ENCODE measurements at places on chromosomes 16 and 17.

- no peak for DNase-seq
These were observed 7.0 kb upstream of the SPATA2L start for GRCh38 chr16:89708481-89708931.

GRCh38 chr17:77433385-77434135, 292.8 kb downstream of the SEC14L1 start:
- no peak for DNase-seq

GRCh38 chr16:50038756-50039529, 13.9 kb downstream of the CNEP1R1 start:
- DNase-seq: no peak

DNA sequence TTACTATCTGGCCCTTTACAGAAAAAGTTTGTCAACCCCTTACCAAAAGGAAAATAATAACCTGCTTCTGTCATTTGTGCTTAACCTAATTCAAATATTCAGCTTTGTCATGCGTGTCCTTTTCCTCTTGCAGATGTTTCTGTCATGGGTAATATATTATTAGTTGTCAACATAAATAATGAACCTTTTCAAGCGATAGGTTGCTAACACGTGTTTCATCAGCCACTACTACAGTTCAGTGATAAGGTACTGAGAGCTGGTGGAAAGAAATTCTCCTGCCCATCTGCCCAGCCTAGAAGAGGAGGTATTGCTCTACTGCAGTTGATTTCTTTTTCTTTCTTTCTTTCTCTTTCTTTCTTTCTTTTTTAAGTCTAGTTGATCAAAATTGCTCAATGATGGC, 12.0 kb upstream of the SRSF1 start:
- no peak for DNase-seq

GRCh38 chr17:8728251-8728938, 16.2 kb downstream of the CCDC42 start:
- DNase-seq: no peak

- no peak for DNase-seq
These were observed 14.3 kb downstream of the PIK3R5 start for GRCh38 chr17:8951206-8951605.

- DNase-seq: no peak
These were observed 4.1 kb downstream of the CCL2 start for GRCh38 chr17:34259146-34259545.

GRCh38 chr16:65476448-65476955, 354.6 kb upstream of the CDH11 start:
- DNase-seq: no peak

DNA sequence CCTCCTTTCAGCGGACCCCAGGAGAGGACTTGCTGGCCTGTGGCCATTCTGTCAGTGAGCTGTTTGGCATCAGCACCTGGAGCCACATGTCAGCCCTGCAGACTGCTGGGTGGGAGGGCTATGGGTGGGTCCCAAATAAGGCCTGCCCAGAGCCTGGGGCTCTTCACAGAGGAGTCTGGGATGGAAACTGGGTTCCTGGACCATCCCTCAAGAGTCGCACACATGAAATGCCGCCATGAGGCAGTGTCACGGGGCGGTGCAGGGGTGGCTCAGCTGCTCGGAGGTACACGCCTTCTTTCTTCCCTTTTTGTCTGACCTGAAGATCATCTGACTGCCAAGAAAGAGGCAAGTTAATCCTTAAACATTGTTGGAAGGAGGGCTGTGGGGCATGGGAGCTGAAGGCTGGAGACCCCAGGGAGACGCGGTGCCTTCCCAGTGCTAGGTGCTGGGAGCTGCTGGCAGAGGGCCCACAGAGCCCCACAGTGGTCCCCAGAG, 14.8 kb downstream of the MPRIP start:
- DNase-seq: no peak

- DNase-seq: no peak
These were observed 14.4 kb upstream of the ZNF750 start for GRCh38 chr17:82854226-82854625.

- no peak for DNase-seq
These were observed 216.1 kb downstream of the ENGASE start for GRCh38 chr17:79290726-79291125.

- peak; percentile 78 for DNase-seq
These were observed 13.2 kb downstream of the CHCT1 start for GRCh38 chr17:60435244-60436167.

DNA sequence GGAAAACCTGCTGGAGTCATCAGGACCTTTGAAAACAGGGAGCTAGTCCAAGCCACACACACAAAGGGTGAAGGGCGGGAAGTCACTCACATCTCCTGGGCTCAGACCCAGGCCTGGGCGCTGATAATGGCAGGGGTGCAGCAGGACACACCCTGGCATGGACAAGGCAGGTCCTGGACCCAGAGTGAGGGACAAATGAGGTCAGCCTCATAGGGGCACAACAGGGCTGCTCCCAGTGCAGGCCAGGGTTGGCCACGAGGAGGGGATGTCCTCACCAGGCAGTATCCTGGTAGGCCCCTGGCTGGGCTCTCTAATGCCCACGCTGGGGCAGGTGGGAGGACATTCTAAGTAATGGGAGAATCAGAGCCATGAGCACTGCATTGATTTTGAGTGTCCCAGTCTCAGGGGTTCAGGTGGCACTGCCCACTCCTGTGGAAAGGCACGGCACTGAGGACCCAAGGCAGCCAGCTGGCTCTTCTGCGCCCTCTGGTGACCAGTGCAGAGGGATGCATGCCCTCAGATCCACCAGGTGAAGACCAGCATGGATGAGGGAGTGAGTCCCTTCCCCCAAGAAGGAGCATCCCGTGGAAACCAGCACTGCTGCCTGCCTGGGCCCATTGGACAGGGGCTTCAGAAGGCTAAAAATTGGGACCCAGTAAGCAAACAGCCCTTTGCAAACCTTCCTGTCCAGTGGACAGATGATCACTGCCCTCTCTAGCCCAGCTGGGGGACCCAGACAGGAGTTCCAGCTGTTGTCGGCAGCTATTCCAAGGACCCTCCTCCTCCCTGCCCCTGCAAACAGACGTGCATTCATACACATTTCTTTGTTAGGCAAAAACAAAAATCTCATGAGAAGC, 23.4 kb upstream of the SREBF1 start:
- peak; percentile 26 for DNase-seq

DNA sequence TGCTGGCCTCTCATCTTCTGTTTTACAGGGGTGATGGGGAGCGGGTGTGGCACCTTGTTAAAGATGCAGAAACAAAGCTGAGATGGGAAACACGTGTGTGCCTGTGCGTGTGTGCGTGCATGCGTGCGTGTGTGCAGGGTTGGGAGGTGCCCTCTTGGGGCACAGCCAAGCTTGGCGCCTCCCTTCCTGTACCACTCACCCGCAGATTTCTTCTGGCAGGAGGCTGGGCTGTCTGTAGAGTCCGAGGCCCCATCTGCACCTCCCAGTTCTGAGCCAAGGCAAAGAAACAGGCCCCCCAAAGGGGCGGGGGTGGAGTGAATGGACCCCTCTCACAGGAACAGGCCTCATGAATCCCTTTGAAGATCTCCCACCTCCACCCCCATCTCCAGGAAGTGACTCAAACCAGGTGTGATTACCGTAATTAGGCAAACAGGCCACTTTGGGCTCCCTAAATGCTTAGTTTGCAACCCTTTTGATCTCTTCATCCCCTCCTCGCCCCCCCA, 20.9 kb downstream of the TNS4 start:
- no peak for DNase-seq

- no peak for DNase-seq
These were observed 1.0 kb upstream of the ADGRG3 start for GRCh38 chr16:57667048-57667525.

DNA sequence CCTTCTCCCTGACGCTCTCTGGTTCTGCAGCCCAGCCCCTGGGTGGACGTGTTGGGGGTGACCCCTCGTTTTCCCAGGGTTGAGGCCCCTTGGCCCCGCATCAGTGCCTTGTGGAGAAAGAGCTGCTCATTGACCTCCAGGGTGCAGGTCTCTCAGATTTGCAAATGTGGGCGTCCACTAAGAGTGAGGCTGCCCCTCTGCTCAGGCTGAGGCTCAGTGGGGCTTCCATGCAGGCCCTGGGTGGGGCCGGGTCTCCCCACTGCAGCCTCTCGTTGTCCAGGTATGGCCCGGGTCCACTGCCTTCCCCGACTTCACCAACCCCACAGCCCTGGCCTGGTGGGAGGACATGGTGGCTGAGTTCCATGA, 9.0 kb downstream of the GAA start:
- DNase-seq: no peak

- DNase-seq: no peak
These were observed 170.3 kb downstream of the SLC39A11 start for GRCh38 chr17:72922219-72922618.

GRCh38 chr17:76515274-76515949, 14.2 kb upstream of the RHBDF2 start:
- peak; percentile 76 for DNase-seq

DNA sequence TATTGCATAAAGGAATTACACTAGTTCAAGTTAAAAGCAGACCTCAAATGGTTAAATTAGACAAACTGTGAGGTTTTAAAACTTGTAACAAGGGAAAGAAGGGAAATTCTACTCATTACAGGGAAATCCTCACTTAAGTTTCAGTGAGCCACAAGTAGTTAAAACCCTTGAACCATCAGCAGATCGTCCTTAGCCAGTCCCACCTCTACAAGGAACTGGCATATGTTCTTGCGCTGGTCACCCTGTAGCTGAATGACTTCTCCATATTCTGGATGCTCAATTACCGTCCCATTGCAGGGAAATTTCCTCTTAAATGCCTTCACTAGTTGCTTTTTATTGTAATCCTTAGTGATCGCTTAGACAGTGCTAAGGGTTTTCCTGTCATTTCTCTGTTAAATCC, 5.5 kb downstream of the PRSS21 start:
- no peak for DNase-seq

DNA sequence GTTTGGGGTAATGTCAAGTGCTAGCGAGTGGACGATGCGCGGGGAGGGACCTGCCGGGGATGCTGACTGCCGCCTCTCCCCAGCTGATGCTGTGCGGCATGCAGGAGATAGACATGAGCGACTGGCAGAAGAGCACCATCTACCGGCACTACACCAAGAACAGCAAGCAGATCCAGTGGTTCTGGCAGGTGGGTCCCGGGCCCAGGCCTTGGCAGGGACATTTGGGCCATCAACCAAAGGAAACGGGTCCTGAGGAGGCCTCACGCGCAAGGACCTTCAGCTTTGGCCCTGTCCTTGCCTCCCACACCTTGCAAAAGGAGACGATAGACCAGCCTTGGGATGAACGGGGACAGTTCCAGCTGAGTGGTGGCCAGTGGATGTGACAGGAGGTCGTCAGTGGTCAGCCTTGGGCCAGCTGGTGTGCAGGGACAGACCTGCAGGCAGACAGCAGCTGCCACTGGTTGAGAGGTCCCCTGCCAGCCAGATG, 13.6 kb upstream of the CLEC18A start:
- no peak for DNase-seq

DNA sequence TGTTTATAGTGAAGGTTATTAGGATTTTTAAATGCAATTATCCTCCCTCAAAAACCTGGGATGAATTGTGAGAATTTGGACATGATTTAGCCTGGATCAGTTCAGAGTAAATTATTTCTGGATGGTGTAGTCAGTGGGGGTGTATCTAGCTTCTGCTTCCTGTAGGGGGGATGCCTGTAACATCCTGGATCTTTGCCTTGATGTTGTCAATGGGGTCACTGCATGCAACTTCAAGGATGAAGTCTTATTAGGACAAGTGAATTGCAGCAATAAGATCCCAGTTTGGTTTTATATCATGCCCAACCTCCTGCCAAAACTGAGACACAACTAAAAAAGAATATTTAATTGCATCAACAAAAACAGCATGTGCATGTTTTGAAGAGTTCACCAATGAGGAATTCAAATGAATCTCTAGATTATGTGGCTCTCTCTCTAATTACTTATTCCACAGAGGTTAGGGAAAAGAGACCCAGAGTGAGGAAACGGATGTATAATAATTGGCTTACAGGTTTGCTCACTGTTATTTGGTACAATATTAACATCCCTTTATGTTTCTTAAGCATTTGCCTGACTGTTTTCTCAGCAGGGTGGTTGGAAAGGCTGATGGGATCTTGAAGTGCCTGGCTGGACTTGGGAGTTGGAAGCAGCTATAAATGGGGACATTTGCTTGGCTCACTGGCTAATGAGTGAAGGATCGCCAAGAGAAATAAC, 159.8 kb downstream of the HS3ST3B1 start:
- no peak for DNase-seq

- peak; percentile 2 for DNase-seq
These were observed 2.7 kb upstream of the CES1 start for GRCh38 chr16:55835581-55835980.

DNA sequence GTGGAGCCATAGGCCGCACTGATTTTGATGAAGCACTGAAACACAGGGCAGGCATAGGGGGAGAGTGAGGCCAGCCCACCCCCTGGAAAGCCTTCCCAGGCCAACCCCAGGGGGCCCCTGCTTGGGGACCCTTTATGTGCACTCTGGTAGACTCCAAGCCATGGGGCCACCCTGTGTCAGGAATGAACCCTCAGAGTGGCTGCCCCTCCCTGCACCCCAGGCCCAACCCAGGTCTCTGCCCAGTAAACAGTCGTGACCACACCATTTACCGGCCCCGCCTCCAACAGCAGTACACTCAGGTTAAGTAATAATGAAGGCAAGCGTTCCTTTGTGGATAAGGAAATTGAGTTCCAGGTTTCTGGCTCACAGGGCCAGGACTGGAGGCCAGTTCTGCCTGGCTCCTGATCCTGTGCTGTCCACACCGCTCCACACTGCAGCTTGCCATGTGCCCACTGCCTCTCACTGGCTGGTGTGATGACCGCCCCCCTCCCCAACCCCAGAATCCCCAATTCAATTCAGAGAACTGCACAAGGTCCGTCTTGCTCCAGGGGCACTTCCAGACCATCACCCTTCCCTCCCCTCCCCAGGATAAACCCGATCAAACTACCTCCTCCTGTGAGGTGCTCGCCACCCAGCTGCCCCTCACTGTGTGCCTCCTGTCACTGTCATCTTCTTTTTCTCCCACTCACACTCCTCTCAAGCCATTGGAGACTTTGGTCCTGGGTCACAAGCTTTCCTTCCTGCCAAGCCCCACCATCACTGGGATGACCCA, 13.6 kb downstream of the PIMREG start:
- DNase-seq: no peak

DNA sequence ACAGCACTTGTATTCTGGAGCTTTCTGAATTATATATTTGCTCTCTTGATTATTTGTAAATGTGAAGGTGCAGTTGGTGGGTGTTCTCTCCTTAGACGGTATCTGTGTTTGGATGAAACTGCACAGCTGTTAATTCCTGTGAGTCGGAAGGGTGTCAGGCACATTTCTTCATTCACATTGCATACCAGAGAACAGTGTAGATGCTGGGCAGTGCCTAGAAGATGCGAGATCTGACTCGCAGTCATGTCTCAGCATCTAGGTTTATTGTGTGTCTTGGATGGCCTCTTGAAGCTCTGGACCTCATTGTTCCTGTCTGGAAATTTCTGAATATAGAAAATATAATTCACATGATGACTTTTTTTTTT, 61.2 kb downstream of the CLEC16A start:
- DNase-seq: no peak

DNA sequence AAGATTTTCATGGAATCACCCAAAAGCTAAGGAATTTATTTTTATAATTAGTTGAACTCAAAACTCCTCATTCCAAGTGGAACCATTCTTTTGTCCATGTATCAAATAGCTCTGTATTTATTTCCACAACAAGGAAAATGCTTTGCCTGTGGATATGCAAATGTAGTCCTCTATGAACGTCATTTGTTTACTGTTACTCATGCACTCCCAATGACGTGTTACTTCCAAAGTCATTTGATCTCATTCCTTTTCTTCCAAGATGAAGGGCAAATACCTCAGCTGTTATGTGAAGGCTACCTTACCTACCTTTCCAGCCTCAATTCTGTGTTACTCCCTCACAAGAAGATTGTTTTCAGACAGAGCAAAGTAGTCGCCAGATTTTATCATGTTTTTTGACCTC, 83.7 kb downstream of the ITFG1 start:
- DNase-seq: no peak

- no peak for DNase-seq
These were observed 32.7 kb downstream of the WSB1 start for GRCh38 chr17:27326585-27326984.

Measured in foreskin melanocyte (primary cell).